ENCODE measurements at places on chromosomes 5 and 9. TPM values are rescaled to one million over a fixed set of nuclear protein-coding genes. Genes with fewer than 3 reads are reported as not detected.

The SMIM33 gene
- total RNA-seq = not detected

The FAM240B gene
- total RNA-seq = not detected

The LECT2 gene
- not detected for total RNA-seq

The C9orf153 gene
- total RNA-seq = not detected

The TTC39B gene
- 1.1 TPM for total RNA-seq

The PARP8 gene
- 0.07 TPM for total RNA-seq

The TEX48 gene
- total RNA-seq = not detected

The IL9 gene
- total RNA-seq = not detected

The NPM1 gene
- 3,478 TPM for total RNA-seq
